ENCODE measurements at places on chromosomes 3 and 15.
A peak's percentile ranks its signal among the peaks of the same experiment; 100 is the strongest.

DNA sequence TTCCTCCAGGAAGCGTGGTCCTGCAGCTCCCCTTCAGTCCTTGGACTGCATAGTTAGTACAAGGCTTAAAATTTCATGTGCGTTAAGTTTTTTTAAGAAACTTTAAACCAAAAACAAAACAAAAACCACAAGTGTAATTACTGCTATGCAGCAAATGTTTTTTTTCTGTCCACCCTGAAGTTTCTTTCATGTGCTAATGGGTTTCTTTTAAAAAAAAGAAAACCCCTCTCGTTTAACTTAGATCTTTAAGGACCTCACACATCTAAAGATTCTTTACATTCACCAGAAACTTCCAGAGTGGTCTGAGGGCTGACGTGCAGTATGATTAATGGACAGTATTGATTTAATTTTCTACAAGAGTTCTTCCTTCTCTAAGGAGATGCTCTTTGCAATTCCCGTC, 72.0 kb upstream of the PYGO1 start:
- DNase-seq, result no peak

- no peak for DNase-seq
These were observed 377.6 kb downstream of the PTPRG start for GRCh38 chr3:61938878-61939549.

GRCh38 chr3:122714273-122714672, 33.6 kb downstream of the PARP14 start:
- no peak for DNase-seq

DNA sequence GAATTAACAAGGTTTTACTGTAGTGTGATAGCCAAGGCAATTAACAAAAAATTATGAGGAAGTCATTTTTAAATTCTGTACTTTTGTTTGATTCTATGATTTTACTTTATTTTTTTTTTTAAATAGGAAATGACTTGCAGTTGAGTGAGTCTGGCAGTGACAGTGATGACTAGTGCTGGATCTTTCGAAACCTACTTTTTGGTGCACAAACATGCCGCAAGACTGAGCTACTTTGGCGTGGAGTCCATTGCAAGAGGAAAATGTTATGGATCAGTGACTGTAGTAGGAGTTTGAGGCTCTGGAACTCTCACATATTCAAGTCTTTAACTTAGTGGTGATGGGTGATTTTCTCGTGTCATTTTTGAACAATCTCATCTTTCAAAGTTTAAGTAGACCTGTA, 11.6 kb downstream of the EAF1 start:
- peak; percentile 77 for DNase-seq

DNA sequence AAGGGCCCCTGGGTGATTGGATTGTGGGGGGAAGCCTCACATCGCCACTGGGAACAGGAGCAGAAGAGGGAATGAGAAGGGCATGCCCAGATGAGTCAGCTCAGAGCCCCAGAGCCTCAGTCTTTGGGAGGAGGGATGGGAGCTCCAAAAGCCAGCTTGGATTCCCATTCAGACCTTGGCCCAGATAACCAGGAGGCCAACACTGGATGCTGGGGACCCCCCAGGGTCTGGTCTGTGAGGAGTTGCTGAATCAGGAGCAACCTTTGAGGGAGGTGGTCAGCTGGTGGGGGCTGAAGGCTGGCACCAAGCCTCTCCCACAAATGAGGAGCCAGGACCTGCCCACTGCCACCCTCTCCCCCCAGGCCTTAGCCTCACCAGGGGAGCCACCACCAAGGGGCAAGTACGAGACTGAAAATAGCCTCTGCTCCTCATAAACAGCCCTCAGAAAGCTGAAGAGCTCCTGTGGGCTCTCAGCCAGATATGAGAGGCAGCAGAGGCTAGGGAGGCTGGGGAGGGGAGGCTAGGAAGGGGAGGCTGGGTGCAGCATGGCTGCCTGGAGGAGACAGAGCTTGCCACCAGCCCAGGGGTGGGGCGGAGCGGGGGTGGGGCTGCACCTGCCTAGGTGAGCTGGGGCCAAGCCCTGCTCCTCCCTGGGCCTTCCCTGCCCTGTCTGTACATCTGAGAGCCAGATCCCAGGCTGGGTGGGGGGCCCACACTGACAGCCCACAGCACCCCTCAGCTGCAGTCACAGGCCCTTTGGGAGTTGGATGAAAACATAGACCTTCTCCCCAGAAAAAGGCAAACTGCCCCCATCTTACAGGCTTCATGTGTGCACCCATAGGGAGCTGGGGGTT, 99.8 kb downstream of the SEC22A start:
- no peak for DNase-seq

- DNase-seq, result no peak
These were observed 70.7 kb downstream of the APBA2 start for GRCh38 chr15:28956491-28956890.

- DNase-seq, result no peak
These were observed 12.9 kb downstream of the GABRB3 start for GRCh38 chr15:26759986-26760385.

DNA sequence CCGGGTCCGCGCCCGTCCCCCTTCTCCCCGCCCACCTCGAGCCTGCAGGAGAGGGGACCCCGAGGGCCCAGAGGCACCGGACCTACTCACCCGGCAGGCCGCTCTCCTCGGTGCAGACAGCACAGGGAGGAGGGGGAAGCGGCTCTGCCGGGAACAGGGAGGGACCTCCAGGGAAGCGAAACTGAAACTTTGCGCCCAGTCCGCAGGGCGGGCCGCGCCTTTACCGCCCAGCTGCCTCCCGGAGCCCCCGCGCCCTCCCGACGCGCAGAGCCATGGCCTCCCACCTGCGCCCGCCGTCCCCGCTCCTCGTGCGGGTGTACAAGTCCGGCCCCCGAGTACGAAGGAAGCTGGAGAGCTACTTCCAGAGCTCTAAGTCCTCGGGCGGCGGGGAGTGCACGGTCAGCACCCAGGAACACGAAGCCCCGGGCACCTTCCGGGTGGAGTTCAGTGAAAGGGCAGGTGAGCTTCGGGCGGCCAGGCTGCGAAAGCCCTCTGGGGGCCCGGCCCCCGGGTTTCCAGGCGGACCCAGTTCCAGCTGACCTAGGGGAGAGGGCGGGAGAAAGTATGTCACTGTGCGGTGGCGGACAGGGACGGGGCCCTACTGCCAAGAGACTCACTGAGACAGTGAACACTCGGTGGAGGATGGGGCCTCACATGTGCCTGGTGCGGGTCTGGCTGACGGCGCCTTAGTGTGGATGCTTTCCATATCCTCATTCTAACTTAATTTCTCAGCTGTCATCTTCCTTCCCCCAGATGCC, at the start of the genes DTX3L and PARP9:
DTX3L (plus strand) TSS at position 184 of the 758 bp plus-strand sequence; CDS start at position 273, 89 bp downstream.
PARP9 (minus strand) TSS at position 146 of the 758 bp plus-strand sequence. CDS start 4,680 bp downstream, outside the sequence.
- DNase-seq, result peak; percentile 82

DNA sequence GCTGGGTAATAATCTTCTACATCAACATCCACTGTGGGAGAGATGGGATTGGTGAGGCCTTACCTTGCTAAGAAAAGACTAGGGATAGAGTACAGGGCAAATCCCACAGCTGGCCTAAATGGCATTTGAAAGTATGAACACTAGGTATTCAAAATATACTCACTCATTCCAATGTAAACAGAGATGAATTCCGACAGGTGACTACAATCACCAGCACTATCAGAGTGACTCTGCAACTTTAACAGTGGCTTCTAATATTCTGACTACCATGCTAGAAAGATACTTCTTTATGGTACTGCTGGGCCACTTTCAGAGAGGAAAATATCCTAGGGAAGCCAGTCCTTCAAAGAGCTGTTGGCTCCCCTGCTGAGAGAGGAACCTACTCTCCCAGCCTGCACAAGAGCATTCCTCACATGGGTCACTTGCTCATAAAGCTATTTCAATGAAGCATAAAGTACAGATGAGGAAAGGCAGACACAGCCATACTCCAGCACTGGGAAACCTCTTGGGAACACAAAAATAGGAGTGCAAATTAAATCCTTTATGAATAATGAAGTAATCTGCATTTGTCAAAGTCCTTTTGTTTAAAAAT, 21.5 kb upstream of the MAN2C1 start:
- no peak for DNase-seq

DNA sequence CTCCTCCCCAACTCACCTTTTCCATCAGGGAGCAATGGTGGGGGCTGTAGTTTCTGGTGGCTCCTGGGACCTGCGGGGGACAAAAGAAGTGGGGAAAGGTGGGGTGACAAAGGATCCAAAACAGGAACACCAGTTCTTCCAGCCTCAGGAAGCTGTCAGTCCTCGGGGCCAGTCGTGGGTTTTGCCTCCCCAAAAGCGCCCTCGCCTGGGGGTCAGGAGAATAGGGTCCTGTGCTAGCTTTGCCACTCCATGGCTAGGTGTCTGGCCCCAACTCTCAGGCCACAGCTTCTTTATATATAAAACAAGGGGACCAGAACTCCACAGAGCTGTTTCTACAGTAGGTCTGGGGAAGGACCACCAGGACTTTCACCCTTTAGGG, 4.0 kb downstream of the CCDC9B start:
- peak; percentile 79 for DNase-seq

DNA sequence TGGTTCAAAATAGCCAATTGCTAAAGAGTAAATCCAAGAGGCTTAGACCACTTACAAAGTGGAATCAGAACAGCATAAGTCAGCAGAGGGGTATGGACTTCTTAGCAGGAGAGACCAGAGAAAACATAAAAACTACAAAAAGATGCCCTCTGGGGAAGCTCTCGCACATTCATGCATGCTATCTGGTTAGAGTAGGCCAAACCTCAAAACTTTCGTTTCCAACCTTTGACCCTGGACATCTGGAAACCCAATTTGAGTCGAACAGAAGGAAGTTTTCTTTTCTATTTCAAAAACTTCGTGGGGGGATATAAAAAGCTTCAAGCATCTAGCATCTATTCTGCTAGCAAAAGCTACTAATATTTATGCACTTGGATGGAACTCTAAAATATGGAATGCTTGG, 523.9 kb upstream of the AGTR1 start:
- no peak for DNase-seq

Measured in suppressor macrophage (primary cell).